ENCODE measurements at places on chromosomes 3 and 15.

- DNase-seq, result no peak
Measured at GRCh38 chr15:70426096-70426821, 328.5 kb upstream of the TLE3 start.

DNA sequence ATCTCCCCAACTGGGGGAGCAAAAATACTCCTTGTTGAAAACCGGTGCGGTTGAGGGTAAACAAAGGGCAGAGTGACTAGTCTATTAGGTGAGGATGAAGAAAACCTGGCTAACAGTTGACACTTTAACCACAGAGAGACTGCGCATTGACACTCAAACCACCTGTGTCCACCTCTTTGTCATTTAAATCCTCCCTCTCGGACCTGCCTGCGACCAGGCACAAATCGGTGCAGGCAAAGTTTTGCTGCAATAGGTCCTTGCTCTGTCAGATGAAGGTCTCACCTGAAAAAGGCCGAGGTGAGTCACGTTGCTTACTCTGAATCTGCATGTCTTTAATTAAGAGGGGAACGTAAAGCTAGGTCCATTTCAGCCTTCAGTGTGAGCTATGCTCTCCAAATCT lies 494.1 kb upstream of the DPPA4 start:
- no peak for DNase-seq

DNA sequence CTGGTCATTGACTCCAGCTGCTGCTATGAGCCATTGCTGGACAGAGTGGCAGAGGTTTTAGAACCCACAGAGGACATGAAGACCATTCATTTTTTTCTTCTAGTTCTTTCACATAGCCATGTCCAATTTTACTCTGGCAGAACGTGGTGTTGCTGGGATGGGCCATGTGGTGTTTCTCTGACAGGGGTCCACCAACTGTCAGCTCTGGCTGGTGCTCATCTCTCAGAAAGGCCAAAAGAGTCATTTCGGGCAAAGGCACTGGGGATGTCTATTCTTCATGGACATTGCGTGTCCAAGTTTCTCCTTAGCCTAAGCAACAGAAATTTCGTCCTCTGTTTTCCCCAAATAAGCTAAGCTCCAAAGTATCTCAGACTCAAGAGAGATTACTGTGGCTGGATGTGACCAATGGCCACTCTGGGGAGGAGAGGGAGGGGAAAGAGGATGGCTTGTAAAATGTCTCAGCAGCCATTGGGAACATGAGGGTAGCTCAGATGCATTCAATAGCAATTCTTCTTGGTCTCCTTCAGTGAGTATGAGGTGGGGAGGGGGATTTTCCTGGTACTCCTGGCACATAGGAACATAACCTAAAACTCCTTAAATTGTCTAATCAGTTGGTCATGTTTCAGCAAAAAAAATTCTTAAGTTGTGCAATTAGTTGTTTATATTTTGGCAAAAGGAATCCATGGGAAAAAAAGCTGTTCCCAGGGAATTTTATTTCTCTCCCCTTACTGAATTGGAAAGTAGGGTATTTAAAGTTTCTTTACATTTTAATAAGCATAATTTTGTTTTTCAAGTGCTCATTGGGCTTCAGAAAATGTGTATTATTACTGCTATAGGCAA lies 131.6 kb upstream of the MITF start:
- DNase-seq, result no peak

DNA sequence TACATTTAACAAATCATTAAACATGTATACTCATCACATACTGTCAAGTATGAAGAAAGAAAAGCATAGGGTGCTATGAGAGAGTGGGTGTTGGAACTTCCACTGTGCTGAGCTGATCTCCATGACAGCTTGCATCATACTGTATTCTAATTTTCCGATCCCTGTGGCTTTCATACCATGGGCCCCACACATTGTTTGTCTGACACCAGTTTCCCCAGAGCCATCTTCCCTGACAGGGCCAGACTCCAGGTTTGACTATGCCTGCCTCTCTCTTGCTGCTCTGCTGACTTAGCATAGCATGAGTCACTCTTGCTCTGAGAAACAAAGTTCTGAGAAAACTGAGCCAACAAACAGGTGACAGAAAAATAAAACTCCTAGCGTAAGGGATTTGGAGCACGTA lies 37.0 kb upstream of the CASR start:
- no peak for DNase-seq

DNA sequence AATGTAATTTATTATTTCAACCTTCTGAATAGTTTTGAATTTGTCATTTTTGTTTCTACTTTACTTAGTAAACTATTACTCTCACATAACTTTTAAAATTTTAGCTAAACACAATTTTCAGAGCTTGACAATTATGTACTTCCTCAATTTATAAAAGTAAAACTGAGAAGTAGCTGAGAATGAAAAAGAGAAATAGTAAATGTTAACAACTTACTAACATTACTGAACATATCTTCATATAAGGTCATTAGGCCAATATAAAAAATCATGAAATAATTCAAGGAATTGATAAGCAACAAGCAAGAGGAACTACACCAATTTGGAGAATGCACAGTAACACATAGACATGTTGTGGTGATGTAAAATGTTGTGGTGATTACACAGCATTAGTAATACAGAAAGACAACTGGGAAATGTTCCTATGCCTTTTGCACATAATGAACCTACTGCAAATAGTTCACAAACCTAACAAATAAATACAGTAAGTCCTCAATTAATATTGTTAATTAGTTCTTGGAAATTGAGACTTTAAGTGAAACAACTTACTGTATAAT lies 137.9 kb downstream of the CBLB start:
- DNase-seq, result no peak

DNA sequence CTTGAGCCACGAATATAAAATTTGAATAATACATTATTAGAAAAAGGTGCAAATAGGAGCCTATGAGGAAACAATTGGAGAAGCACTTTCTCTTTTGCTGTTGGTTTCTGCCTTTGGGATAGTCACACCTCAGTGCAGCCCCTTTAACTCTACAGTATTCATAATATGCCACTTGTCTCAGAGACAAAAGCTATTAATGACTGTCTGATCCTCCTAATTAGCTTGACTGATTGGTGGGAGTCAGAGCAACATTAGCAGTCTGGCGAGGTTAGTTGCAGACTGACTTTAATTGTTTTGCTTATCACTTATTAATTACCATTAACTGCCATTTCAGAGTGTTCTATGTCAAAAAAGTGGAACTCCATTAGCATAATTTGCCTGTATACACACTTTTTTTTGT lies 225.0 kb upstream of the ARHGEF26 start:
- no peak for DNase-seq

DNA sequence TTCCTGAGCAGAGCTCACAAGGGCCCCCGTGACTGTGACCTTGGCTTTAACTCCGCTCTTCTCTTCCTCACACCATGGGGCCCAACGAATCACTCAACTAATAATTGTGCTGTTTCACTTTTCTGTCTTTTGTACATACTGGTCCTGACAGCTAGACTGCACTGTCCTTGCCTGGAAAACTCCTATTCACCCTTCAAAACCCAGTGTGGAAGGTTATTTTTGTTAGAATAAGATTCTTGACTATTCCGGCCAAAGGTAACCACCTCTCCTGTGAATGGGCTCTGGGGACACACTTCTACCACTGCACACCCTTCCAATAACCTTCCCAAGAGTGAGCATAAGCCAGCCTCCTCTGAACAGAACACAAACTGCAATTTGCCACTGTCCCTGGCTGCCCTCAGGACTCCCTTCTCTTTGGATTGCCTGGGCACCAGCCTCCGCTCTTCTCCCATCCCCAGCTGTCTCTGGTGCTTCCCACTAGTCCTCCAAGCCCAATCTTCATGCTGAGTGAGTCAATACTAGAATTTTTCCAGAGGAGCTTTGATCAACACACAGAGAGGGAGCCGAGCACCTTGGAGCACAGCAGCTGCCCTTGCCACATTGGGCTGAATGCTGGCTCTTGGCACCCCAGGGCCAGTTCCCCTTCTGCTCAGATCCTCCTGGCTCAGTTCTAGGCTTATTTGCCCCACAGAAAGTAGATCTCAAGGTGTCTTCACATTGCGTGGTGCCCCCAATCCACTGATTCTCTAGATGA lies 2.1 kb downstream of the SCN5A start:
- no peak for DNase-seq

DNA sequence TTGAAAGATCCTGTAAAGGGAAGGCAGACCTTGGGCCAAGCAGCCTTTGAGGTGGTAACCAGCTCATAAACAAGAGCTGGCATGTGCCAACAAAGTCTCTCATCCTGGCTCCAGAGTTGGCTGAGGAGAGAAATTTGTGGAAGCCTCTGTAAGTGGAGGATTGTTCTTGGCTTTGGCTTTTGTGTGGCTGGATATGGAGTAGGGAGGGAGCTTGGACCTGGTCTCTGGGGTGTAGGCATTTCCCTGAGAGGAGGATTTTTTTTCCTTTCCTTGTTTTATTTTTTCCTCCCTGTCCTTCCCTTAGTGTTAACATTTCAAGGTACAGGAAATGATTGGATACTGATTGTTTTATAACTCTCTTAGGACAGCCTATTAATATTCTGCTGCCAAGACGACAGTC lies 60.8 kb downstream of the ZNF609 start:
- DNase-seq, result no peak

- DNase-seq, result no peak
Measured at GRCh38 chr3:101884776-101885175, 35.5 kb downstream of the NFKBIZ start.

- no peak for DNase-seq
Measured at GRCh38 chr3:100274361-100274760, 13.6 kb downstream of the TBC1D23 start.

- no peak for DNase-seq
Measured at GRCh38 chr3:9715764-9716437, 12.3 kb downstream of the CPNE9 start.

- no peak for DNase-seq
Measured at GRCh38 chr15:79307251-79307650, 3.7 kb upstream of the TMED3 start.

DNA sequence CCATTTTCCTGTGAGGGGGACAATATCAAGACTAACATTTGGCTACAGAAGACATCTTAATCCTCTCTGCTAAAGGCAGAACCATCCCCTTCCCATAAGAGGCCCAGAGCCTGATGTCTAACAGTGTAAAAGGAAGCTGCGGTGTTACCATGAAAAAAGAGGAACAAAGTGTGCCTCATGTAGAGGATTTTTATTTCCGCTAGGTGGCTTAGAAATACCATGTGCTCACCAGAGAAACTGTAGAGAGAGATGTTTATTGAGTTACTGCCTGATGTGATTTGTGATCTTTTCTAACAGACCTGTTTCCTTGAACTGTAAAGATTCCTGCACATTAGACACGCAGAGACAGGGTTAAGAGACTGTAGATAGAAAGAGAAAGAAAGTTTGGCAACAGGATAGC lies 22.0 kb downstream of the OR5H15 start:
- no peak for DNase-seq

Data from NCI-H187 (cell line).